ENCODE measurements at places on chromosomes 5 and 9.

- H3K36me3 ChIP-seq: no peaks in the 10 kb centered on the region
- no peak overlapping the region for H3K27ac ChIP-seq
- H3K4me1 ChIP-seq: no peaks in the 10 kb centered on the region
- no peak for ATAC-seq
- no peaks in the 10 kb centered on the region for H3K27me3 ChIP-seq
These were observed 4.5 kb downstream of the PDE6A start for GRCh38 chr5:149940077-149940574.

DNA sequence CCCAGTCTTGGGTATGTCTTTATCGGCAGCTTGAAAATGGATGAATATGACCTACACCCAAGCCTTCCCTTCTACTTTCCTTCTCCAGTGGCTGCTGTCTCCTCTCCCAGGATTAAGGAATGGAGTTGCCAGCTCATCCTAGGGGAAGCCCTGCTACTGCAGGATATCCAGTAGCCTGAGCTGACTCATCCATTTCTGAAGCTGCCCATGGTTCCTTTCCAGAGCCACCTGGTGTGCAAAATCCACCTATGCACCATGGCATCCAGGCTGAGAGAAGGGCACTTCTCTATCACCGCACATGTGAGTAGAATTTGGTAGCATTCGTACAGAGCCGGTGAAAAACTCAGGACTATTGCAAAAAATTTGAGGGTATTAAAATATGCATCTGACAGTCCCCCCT is 290.8 kb downstream of the YTHDC2 start:
- ATAC-seq: no peak
- no peak overlapping the region for H3K27ac ChIP-seq
- peaks cover 21% of the 10 kb centered on the region for H3K4me1 ChIP-seq

- H3K27me3 ChIP-seq: no peaks in the 10 kb centered on the region
- no peaks in the 10 kb centered on the region for H3K4me1 ChIP-seq
- no peak overlapping the region for H3K27ac ChIP-seq
- no peaks in the 10 kb centered on the region for H3K36me3 ChIP-seq
- H3K4me3 ChIP-seq: no peak overlapping the region
- ATAC-seq: no peak
These were observed 476.1 kb upstream of the MPDZ start for GRCh38 chr9:13755551-13755950.

- ATAC-seq: no peak
- no peak overlapping the region for H3K27ac ChIP-seq
- H3K27me3 ChIP-seq: peaks cover 21% of the 10 kb centered on the region
- H3K4me1 ChIP-seq: no peaks in the 10 kb centered on the region
- H3K36me3 ChIP-seq: no peaks in the 10 kb centered on the region
These were observed 168.6 kb upstream of the MVB12B start for GRCh38 chr9:126157826-126158587.

- ATAC-seq: no peak
- no peak overlapping the region for H3K27ac ChIP-seq
- H3K36me3 ChIP-seq: no peaks in the 10 kb centered on the region
These were observed 208.0 kb upstream of the PDE4D start for GRCh38 chr5:60101573-60101972.

- no peak for ATAC-seq
- H3K27me3 ChIP-seq: no peaks in the 10 kb centered on the region
- no peak overlapping the region for H3K27ac ChIP-seq
- H3K4me3 ChIP-seq: no peak overlapping the region
These were observed 11.4 kb downstream of the KYAT1 start for GRCh38 chr9:128870128-128870940.

DNA sequence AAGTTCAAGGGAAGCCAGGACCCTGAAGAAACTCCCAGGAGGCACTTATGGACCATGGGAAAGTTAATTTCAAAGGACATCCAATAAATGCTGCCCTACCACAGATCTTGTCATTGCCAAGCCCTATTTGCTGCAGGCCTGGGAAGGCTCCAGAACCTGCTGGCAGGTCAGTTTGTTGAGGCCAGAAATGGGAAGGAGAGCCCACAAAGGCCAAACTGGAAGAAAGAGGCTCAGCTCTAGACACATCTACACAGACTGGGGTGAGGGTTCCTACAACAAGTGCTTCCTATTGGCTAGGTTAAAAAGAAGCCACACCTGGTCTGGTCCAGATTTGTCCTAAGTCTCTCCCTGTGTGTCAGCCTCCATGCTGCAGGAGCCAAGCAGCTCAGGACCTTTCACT is 94.4 kb downstream of the SIL1 start:
- no peaks in the 10 kb centered on the region for H3K27me3 ChIP-seq
- peak overlapping the region; percentile 84 for H3K27ac ChIP-seq
- H3K36me3 ChIP-seq: no peaks in the 10 kb centered on the region
- no peak overlapping the region for H3K4me3 ChIP-seq
- peaks cover 67% of the 10 kb centered on the region for H3K4me1 ChIP-seq

GRCh38 chr5:177557796-177558195 is 3.4 kb upstream of the FAM193B start:
- no peaks in the 10 kb centered on the region for H3K27me3 ChIP-seq
- no peak overlapping the region for H3K27ac ChIP-seq
- no peaks in the 10 kb centered on the region for H3K36me3 ChIP-seq
- no peak overlapping the region for H3K4me3 ChIP-seq
- no peak for ATAC-seq
- peaks cover 6% of the 10 kb centered on the region for H3K4me1 ChIP-seq

DNA sequence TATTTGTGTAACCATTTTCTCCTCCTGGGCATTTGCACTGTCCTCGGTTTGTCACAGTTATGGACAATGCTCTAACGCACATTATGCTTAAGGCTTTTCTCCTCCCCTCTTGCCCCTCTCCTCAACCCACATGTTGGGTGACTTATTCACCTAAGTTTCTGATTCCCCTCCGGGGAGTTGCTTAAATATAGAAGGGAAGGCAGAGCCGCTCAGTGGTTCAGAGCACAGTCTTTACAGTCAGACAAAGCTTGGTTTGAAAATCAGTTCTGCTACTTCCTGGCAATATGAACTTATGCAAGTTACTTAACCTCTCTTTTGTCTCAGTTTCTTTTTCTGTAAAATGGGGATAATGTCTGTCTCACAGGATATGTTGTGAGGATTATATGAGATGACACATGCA is 41.2 kb upstream of the SPRY4 start:
- H3K36me3 ChIP-seq: no peaks in the 10 kb centered on the region
- no peak overlapping the region for H3K27ac ChIP-seq
- H3K27me3 ChIP-seq: no peaks in the 10 kb centered on the region

- H3K4me1 ChIP-seq: no peaks in the 10 kb centered on the region
- no peak overlapping the region for H3K27ac ChIP-seq
- H3K4me3 ChIP-seq: no peak overlapping the region
- ATAC-seq: no peak
- no peaks in the 10 kb centered on the region for H3K36me3 ChIP-seq
These were observed 13.3 kb upstream of the GLIS3 start for GRCh38 chr9:4313144-4313543.

DNA sequence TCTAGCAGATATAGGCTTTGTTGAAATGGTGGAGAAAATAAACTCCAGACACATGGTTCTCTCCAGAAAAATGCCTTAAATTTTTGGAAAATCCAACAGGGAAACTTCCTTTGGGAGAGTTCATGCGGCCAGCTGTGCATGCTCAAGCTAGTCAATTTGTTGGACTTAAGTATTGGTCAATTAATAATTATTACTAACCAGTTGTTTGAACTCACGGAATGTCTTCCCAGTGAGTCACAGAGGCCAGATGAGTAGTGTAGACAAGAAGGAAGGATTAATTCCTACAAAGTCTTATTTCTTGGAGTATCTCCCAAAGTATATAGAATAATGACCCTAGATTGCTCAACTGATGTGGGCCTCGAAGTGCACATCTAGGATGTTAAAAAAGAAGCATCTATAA is 103.6 kb downstream of the MACIR start:
- no peaks in the 10 kb centered on the region for H3K36me3 ChIP-seq
- no peaks in the 10 kb centered on the region for H3K27me3 ChIP-seq
- H3K4me1 ChIP-seq: no peaks in the 10 kb centered on the region

DNA sequence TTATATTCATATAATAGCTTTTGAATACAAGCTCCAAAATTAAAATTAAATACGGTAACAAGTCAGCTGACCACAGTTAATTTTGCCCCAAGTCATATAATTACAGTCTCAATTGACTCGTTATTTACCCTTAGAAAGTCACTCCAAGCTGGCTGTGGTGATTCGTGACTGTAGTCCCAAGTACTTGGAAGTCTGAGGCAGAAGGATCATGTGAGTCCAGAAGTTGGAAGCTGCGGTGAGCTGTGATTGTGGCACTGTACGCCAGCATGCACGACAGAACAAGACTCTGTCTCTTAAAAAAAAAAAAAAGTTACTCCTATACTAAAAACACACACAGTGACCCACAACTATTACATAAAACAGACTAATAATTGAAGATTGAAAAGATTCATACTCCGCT is 31.6 kb upstream of the DTWD2 start:
- no peaks in the 10 kb centered on the region for H3K36me3 ChIP-seq
- no peak overlapping the region for H3K27ac ChIP-seq
- H3K27me3 ChIP-seq: no peaks in the 10 kb centered on the region
- H3K4me3 ChIP-seq: no peak overlapping the region
- no peak for ATAC-seq
- H3K4me1 ChIP-seq: no peaks in the 10 kb centered on the region

DNA sequence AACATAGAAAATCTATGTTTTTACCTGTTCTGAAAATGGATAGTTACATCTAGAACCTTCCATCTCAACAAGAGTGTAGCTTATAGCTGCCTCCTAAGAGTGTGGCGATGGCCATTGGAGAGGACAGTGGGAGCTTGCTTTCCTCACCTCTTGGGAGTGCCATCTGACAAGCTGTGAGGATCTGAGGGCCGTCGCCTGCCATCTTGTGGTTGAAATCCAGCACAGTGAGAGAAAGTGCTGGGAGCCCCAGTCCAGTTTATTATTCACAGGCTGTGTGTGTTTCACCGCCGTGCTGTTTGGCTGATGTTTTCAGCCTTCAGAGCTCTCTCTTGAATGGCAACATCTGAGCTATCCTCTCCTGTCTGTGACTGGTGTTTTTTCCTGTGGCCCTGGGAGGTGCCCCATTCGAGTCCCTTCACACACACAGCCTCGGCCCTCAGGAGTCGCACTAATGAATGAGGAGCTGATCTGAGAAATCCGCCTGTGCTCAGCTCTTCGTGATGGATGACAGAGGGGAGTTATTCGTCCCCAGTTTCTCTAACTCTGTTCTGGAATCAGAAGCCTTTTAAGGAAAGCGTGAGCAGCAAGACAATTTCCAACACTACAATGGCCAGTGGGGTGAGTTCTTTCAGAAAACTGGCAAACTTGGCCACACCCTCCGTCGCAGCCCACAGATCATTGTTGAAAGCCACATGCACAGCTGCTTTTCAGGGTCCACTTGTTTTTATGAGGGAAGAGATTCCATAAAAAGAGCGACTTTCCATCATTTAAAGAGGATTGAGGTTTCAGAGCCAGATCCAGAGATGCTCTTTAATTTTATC is 170.3 kb downstream of the PDZD2 start:
- no peaks in the 10 kb centered on the region for H3K36me3 ChIP-seq
- no peaks in the 10 kb centered on the region for H3K4me1 ChIP-seq
- peaks cover 10% of the 10 kb centered on the region for H3K27me3 ChIP-seq
- peak; percentile 76 for ATAC-seq
- no peak overlapping the region for H3K27ac ChIP-seq

GRCh38 chr5:157188270-157188669 is 7.6 kb downstream of the ITK start:
- no peaks in the 10 kb centered on the region for H3K4me1 ChIP-seq
- H3K27ac ChIP-seq: no peak overlapping the region
- no peaks in the 10 kb centered on the region for H3K36me3 ChIP-seq
- ATAC-seq: no peak

- H3K36me3 ChIP-seq: no peaks in the 10 kb centered on the region
- peak overlapping the region; percentile 100 for H3K27ac ChIP-seq
- no peak overlapping the region for H3K4me3 ChIP-seq
- peaks cover 10% of the 10 kb centered on the region for H3K27me3 ChIP-seq
These were observed 1.5 kb upstream of the NACC2 start for GRCh38 chr9:136096505-136097001.

DNA sequence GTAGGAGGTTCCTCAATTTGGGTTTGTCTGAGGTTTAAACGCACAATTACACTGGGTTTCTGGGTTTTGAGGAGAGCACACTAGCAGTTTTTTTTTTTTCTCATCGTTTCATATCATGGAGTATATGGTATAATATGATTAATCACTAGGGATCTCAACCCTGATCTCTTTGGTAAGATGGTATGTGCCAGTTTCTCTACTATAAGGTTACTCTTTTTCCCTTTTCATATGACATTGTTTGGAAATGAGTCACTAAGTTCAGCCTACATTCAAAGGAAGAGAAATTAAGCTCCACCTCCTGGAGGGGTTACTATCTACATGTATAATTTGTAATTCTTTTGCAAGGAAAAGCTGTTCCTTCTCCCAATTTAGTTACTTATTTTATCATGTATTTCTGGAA is 35.2 kb downstream of the MTRR start:
- peaks cover 77% of the 10 kb centered on the region for H3K36me3 ChIP-seq
- ATAC-seq: no peak
- no peak overlapping the region for H3K27ac ChIP-seq
- no peaks in the 10 kb centered on the region for H3K4me1 ChIP-seq

- H3K36me3 ChIP-seq: no peaks in the 10 kb centered on the region
- H3K27ac ChIP-seq: no peak overlapping the region
- no peak overlapping the region for H3K4me3 ChIP-seq
- no peaks in the 10 kb centered on the region for H3K4me1 ChIP-seq
- H3K27me3 ChIP-seq: no peaks in the 10 kb centered on the region
These were observed 875.0 kb upstream of the DMAC1 start for GRCh38 chr9:8674536-8674935.

DNA sequence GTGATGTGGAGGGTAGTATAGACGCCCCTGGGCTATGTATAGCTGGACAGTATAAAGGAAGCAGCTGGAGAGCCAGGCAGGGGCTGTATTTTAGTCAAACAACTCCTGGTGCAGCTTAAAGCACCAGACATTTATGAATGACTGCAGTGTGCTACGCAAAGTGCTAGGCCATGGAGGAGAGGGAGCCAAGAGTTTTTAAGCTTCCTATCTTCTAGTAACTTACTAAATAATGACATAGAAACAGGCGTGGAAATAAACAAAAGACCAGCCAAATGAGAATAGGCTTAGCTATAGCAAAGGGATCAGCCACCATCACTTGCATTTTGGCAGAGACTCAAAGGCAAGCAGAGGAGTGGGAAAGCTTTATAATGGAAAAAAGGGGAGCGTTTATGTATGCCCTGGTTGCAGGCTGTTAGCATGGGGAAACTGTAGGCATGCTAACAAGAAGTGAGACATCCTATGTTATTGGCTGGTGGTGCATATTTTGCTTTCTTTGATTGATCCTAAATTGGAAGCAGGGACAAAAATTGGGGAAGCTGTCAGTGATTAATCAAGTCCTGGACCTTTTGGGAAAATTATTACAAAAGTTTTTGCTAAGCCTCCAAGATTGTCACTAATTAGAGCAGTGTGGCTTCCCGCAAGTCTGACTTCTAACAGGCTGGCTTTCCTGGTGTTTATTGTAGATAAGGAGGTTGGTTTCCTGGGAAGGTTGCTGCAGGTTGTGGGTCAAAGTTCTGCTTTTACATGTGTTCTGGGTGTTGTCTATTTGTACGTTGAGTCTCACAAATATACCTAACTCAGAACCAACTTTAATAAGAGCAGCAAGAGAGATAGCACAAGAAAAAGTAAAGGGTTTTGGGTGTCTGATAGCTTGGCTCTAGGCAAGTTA is 46.6 kb downstream of the RAB3C start:
- peak; percentile 43 for ATAC-seq
- no peak overlapping the region for H3K27ac ChIP-seq
- no peaks in the 10 kb centered on the region for H3K27me3 ChIP-seq
- no peak overlapping the region for H3K4me3 ChIP-seq

Measured in gastroesophageal sphincter (tissue), 4 donors.